ENCODE measurements at places on chromosomes 12 and 14.

- DNase-seq, result no peak
Measured at GRCh38 chr12:52215587-52216031, 17.4 kb upstream of the KRT7 start.

DNA sequence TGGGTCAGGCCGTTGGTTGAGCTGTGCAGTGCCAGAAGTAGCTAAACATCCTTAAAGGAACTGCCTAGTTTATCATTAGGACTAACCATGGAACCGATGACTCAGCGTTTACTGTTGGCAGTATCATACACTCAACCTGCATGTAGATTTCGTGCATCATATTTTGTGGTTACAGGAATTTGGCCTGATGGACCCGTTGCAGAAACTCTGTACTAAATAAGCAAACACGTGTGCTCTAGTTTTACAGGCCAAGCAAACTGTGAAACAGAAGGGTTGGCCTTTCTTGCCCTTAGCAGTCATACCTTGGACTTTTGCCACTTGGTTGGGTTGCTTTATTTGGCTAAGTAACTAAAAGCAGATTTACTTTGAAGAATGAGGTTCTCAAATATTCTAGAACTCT is 35.6 kb downstream of the DGLUCY start:
- no peak for DNase-seq

DNA sequence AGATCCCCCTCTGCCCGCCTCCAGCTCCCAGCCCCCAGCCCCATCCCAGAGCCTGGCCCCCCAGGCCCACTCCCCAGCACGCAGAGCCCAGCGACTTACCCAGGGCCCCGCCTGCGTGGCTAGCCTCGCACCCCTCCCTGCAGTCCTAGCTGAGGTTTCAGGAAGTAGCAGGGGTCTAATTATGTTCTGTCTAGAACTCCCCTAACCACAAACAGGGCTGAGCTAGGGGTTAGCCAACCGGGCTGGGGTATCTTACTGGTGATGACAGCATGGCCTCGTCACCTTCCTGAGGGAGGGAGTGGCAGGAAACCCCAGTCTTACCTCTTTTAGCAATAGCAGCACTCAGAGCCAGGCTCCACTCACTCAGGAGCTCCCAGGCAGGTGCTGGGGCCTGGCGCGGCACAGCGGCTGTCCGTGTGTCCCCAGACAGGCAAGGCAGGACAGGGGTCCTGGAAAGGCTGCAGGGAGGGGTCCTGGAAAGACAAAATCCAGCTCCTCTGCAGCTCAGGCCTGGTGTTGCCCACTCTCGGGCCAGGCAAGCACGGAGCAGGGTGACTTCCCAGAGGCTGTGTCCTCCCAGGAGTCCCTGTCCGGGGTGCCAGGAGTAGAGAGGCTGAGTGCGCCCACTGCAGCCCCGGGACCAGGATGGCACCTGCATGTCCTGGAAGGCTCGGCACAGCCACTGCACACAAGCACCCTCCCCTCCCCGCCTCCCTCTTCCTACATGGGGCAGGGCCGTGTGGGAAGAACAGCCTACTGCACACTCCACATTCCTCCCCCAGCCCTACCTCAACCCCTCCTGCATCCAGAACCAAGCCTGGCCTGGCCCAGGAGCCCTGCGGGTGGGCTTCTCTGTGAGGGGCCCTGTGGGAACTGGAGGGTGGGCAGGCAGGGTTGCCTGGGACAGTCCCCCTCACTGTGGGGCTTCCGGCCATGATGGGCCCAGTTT is at the start of gene GPR132:
Gene GPR132, minus strand, starts transcription at position 151 of the 949 bp plus-strand sequence. CDS start 10,010 bp downstream, outside the sequence.
- DNase-seq, result peak; percentile 97

GRCh38 chr12:752695-753610 is 574 bp downstream of the WNK1 start:
- no peak for DNase-seq

DNA sequence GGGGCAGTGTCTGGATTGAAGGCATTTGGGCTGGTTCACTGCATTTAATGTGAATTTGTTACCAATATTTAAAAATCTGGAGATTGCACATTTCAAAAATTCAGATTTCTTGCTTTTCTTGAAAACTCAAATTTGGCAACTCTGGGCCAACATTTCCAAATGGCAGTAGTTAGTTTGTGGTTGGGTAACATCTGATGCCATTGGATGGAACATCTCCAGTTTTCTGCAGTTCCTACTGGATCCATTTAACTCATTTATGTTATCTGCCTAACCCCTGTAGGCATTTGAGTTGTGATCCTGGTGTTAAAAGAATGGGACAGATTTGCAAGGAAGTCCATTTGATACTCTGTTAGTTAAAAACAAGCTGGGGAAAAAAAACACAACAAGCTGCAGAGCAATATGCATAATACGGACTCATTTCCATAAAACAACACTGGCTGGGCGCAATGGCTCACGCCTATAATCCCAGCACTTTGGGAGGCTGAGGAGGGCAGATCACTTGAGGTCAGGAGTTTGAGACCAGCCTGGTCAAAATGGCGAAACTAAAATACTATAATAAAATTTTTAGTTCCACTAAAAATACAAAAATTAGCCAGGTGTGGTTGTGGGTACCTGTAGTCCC is 7.9 kb downstream of the EIF2B2 start:
- DNase-seq, result no peak

DNA sequence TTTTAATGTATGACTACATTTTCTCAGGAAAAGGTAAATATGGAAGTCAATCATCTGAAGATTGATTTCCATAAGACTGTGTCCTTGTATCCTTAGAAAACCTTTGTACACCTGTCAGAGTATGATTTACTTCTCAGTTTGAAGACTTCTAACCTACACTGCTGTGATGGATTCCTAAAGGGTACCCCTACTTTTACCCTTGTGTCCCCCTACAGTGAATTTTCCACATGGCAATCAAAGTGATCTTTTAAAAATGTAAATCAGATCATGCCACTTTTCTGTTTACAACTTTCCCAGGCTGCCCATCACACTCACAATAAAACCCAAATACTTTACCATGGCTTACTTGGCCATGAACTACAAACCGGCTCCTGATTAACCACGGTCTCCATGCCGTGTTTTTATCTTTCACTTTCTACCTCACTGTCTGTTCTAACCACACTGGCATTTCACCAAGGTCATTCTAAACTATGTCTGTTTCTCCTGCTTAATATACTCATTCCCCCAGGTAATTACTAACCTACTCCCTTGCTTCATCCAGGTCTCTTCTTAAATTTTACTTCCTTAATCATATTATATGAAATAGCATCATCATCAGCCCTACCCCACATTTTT is 8.1 kb downstream of the DNAI7 start:
- DNase-seq, result peak; percentile 57

GRCh38 chr12:54926246-54926645 is 58.3 kb downstream of the TESPA1 start:
- DNase-seq, result no peak

DNA sequence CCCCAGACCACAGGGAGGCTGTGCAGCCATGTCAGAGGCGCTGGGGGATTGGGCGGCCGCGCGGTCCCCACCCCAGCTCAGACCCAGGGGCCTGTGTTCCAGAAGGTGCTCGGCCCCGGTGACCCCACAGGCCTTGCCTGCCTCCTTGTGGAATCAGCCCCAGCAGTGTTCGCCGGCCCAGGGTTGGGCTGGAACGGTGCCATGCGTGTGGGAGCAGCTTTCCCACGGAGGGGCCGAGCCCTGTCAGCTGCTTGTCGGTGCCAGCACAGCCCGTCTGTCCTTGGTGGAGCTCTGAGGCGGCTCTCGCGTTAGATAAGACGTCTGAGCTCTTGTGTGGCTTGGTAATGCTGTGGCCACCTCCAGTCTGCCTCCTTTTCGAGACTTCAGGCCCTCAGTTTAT is 8.5 kb downstream of the ZFYVE21 start:
- DNase-seq, result no peak

GRCh38 chr14:49975276-49975675 is 82.4 kb downstream of the ARF6 start:
- DNase-seq, result no peak

DNA sequence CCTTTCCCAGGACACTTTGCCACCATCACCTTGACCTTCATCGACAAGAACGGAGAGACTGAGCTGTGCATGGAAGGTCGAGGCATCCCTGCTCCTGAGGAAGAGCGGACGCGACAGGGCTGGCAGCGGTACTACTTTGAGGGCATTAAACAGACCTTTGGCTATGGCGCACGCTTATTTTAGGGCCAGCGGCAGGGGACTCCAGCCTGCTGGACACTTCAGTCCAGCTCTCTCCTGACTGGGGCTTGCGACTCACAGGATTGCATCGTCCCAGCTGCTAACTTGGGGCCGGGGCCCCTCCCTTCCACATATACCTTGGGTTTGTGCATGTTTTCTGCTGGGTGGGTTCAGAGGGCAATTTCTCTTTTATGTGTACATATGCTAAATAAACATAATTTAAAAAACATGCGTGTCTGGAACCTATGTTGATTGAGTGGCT is 11.2 kb downstream of the AHSA1 start:
- DNase-seq, result no peak

DNA sequence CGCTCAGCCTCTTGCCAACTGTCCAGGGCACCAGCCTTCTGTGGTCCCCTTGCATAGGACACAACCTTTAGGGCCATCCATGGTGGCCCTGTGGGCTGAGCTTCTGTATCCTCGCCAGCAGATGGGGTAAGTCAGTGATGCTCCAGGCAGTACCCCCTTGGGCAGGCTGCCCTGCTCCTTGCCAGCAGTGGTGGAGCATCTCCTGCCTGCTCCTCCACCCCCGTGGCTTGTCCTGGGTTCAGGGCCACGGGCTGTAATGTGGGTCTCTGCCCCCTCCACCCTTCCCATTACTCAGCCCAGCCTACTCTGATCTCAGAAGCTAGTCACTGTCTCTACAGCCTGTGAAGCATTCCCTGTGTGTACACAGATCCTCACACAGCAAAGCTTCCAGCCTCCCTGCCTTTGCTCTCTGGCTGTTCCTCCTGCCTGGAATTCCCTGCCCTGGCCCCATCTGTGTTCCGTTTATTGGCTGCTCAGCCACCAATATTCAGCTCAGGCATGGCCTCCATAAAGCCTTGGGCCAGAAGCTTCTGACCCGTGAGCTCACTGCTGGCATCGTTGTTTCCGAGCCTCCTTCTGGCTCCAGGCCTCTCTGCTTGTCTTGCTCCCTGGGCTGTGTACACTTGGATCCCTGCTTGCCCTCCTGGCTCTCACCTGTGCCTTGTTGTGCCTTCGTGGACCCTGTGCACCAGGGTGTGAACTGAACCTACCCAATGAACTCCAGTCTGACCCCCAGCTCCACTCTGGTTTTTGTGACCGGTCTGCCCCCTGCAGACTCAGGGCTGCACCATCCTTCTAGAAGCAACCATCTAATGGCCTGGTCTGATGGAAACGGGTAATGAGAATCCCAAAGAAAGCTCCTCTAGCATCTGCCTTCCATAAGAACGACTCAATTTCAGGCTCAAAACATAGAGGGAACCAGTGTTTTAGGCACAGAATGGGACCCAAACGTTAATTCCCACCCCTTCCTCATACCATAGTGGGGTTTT is 177.0 kb upstream of the PRMT8 start:
- peak; percentile 15 for DNase-seq

- no peak for DNase-seq
Measured at GRCh38 chr12:46027172-46027571, 36.8 kb upstream of the SCAF11 start.

- no peak for DNase-seq
Measured at GRCh38 chr12:93578221-93578620, 5.7 kb downstream of the SOCS2 start.

GRCh38 chr14:32203928-32204357 is 874 bp upstream of the RNU6-8 start:
- DNase-seq, result peak; percentile 23

Measured in CD4-positive, alpha-beta T cell treated with Interleukin-10 for 1 hour (primary cell).